ENCODE measurements at places on chromosomes 6 and 20.
A peak's percentile ranks its signal among the peaks of the same experiment; 100 is the strongest.

- DNase-seq: no peak
Measured at GRCh38 chr6:90068264-90068663, 174.0 kb downstream of the GJA10 start.

GRCh38 chr20:4299773-4300172, 284.4 kb upstream of the RNF24 start:
- DNase-seq: no peak

GRCh38 chr6:121338366-121338765, 4.1 kb upstream of the TBC1D32 start:
- no peak for DNase-seq

DNA sequence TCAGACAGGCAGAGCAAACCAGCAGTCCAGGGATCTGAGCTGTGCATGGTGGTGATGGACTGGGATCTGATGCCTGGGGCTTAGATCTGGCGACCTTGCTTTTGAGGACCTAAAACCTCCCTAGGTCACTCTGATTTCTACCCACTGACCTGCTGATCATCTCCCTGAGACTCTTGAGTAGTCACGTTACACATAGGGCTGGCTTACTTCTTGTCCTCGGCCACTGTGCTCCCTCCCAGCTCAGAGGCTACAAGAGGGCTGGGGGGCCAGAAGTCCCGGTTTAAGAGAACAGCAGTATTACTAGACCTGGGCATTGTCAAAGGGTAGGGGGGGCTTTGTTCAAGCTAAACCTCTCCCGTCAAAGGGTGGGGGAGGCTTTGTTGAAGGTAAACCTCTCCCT, 5.5 kb downstream of the DYNLT1 start:
- no peak for DNase-seq

- DNase-seq: no peak
Measured at GRCh38 chr20:50810063-50810462, 15.2 kb downstream of the BCAS4 start.

GRCh38 chr20:47999166-47999565, 213.9 kb upstream of the SULF2 start:
- no peak for DNase-seq

DNA sequence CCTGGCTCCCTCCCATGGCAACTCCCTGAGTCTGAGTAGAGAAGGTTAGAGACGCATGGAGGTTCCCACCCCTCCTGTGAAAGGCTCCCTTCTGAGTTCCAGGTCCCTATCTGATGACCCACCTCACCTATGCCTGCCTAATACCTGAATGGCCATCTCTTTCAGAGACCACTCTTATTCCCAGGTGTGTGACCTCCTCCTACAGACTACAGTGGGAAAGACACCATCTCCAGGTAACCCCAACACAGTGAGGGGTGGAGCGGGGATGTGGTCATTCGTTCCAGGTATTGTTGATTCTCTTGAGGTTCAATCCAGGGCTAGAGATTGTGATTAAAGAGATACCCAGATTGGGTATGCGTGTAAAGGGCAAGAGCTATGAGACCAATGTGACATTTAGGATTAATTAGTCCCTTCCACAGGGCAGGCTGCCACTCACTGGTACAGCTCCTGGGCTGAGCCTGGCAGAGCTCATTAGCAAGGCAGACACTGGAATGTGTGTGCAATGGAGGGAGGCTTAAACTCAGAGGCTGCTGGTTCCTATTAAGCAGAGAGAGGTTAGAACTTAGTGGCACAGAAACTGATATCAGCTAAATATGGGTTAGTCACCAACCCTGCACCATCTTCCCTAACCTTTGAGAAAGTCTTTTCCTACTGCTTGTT, 46.5 kb upstream of the IER3 start:
- no peak for DNase-seq

DNA sequence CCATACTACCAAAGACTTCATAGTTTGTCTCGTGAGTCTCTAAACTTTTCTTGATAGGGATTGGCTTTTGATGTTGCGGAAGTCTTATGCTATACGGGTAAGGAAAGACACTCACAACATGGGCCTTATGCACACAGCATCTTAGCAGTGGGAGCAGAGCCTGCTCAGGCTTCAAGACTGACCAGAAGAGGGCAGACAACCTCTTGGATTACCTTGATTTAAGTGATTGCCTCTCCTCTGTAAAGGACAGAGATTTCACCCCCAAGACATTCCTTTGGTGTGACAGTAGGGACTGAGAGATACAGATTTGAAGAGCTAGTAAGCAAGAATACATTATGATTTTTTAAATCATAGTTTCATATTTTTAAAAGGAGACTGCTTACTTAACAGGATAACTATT, 71.0 kb upstream of the SAMD3 start:
- DNase-seq: peak; percentile 59

- no peak for DNase-seq
Measured at GRCh38 chr6:25341923-25342619, 62.9 kb downstream of the CARMIL1 start.

- DNase-seq: no peak
Measured at GRCh38 chr6:67663105-67663895, 971.8 kb upstream of the ADGRB3 start.

DNA sequence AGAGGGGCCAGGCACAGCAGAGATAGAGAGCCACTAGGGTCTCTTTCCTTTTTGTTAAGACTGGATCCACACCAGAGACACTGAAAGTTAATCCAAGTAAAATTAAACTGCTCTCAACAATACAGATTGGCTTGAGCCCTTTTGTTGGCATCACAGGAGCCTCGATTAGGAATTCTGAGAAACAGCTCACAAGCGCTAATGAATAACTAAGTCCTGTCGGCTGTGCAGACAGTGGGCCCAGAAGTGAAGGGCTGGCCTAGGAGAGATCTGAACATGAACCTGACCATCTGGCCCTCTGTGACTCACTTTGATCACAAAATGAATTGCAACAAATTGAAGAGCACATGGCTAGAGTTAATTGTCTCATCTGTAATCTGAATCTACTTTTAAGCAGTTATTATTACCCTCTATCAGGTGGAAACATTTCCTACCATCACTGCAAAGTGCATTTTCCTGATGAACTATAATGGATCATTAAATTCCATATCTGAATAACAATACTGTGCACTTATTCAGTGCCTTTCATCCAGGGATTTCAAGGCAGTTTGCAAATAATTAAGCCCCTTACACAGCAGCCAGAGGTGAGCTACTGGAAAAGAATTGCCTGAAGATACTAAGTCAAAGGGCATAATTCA, 3.2 kb downstream of the BACH2 start:
- DNase-seq: no peak

- no peak for DNase-seq
Measured at GRCh38 chr6:53335224-53335994, 13.3 kb downstream of the ELOVL5 start.

- DNase-seq: no peak
Measured at GRCh38 chr6:113258771-113259170, 598.4 kb upstream of the MARCKS start.

DNA sequence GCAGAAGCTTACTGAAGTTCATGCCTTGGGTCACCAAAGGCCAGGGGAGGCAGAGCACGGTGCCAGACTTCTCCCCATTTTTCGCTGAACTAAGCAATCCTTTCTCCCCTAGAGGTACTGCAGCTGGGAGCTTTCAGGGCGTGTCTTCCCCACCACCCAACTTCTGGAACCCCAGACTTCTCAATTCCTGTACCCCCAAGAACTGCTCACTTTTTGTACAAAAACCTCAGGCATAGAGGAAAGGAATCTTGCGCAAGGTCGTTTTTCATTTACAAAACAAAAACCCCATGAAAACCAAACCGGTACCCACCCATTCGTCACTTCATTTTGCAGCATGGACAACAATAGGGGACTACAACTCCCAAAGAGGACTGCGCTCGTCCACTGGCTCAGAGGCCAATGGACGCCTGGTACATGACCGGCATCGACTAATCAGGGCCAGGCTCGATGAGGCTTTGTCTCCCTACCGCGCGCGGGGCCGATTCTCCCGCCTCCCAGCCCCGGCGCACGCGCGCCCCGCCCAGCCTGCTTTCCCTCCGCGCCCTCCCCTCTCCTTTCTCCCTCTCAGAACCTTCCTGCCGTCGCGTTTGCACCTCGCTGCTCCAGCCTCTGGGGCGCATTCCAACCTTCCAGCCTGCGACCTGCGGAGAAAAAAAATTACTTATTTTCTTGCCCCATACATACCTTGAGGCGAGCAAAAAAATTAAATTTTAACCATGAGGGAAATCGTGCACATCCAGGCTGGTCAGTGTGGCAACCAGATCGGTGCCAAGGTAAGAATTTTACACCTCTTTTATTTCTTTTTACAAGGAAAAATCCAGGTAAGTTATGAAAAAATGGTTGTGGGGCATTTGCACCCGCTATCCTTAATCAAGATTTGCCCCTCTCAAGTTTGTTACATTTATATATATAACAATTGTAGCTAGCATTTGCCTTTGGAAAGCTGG, at the start of gene TUBB:
TSS of gene TUBB (plus strand) at position 562 of the 947 bp plus-strand sequence. CDS start at position 717, 155 bp downstream.
- peak; percentile 95 for DNase-seq

- DNase-seq: no peak
Measured at GRCh38 chr6:134261766-134262165, 56.1 kb downstream of the SGK1 start.

DNA sequence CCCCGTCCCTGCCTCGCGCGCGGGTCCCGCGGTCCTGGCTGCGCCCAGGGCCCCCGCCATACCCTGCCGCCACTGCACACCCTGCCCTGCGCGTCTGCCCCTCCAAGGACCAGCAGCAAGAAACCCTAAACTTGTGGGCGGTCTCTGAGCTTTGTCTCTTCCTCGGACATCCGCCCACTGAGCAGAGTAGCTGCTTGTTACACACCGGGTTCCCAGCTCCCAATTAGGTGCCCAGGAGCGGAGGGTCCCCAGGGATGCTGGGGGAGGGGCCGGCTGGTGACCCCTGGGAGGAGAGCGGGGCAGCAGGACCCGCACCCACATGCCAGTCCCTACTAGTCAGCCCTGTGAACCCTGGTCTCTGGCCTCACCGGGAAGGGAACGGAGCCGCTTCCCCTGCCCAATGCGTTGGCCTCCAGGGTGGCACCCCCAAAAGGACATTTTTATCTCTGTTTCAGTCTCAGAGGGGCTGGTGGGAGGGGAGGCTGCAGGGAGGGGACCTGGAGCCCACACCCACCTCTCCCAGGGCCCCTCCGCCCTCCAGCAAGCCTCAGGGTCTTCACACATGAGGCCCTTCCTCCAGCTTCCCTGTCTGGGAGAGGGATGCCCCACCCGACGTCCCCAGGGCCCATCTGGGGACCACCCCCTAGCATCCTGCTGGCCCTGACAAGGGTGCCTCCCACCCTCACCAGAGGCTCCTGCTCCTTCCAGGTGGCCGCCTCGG, 10.5 kb downstream of the STMN3 start:
- DNase-seq: no peak

DNA sequence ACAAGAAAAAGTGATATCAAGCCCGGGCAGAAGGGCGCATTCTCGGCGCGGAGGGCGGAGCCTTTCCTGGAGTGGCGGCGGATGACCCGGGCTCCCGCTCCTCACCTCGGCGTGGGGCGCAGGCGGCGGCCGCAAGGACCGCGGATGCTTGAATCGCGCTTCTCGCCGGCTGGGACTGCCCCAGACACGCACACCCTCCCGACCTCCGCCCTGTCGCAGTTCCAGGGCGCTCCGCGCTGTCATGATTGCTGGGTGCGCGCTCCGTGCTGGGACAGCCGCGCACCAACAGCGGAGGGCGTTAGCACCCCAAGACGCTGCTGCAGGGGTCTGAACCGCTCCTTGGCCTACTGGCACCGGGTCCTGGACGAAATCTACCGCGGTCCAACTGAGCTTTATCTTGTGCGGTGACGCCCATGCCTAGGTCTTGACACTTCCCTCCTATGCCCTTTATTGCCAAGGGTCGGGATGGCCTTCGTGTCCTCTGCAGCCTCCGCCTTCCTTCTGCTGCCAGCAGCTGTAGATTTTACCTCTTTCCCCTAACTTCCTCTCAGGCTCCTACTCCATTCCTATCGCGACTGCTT, 43.3 kb downstream of the IRAK1BP1 start:
- peak; percentile 23 for DNase-seq

- DNase-seq: no peak
Measured at GRCh38 chr6:25365154-25365553, 86.0 kb downstream of the CARMIL1 start.

GRCh38 chr6:31651602-31652191, 764 bp downstream of the BAG6 start:
- peak; percentile 91 for DNase-seq

DNA sequence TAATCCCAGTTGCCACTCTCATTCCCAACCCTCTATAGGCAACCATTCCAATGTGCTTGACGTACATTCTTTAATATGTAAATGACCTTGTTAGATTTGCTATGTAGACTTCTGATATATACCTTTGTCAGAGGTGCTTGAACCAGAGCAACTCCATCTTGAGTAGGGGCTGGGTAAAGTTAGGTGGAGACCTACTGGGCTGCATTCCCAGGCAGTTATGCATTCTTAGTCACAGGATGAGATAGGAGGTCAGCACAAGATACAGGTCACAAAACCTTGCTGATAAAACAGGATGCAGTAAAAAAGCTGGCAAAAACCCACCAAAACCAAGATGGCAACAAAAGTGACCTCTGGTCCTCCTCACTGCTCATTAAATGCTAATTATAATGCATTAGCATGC, 8.3 kb upstream of the HM13 start:
- DNase-seq: no peak

DNA sequence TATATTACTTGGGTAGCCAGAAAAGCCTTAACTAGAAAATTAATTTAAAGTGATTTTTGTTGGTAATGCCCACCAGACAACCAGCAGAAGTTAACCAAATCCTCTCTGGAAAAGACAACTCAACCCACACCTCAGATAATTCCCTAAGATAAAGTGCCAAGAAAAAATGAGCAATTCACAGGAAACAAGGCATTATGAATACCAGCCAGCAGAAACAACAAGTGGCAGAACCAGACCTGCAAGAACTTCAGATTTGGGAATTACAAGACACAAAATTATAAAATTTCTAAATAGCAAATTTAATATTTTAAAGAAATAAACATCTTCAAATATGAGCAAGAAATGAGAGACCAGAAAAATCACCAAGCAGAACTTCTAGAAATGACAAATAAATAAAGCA, 80.0 kb upstream of the MRPS10 start:
- DNase-seq: no peak

- DNase-seq: no peak
Measured at GRCh38 chr6:104505838-104506237, 353.9 kb downstream of the HACE1 start.

- DNase-seq: no peak
Measured at GRCh38 chr6:15995493-15995892, 133.4 kb upstream of the MYLIP start.

DNA sequence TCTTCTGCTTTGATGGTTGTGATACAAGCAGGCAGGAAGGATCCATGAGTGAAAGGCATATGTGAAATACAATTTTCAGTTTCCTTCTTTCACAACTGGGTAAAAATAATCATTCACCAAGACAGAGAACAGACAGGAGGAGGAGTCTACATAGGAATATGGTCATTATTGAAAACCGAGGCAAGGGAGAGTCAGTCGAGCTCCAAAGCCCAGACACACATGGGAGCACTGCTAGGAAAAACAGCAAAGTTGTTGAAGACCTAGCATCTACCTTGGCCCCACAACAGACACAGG, 260.6 kb downstream of the ERMARD start:
- no peak for DNase-seq

- DNase-seq: no peak
Measured at GRCh38 chr6:45554591-45554990, 176.9 kb upstream of the SUPT3H start.

- DNase-seq: no peak
Measured at GRCh38 chr6:36110863-36111262, 19.4 kb upstream of the MAPK13 start.

- DNase-seq: no peak
Measured at GRCh38 chr20:41023549-41023948, 5.1 kb upstream of the TOP1 start.

All from hepatic stellate cell (primary cell).